ENCODE measurements at places on chromosomes 4 and X.
A peak's percentile ranks its signal among the peaks of the same experiment; 100 is the strongest.

DNA sequence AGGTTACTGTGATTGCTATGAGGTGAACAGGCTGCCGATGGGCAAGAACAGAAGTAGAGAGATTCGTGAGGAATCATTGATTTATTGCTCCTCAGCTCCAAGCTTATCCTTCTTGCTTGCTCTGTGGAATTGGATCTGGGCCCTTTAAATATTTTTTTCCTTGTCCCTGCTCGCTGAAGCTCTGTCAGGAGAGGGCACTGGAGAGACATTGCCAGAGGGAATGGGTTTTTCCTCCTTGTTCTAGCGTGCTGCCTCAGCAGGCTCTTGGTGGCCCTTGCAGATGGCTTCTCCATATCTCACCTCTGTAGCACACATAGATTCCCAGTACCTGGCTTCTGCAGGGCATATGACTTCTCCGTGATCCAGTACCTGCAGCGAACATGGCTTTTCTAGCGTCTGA, 67.4 kb downstream of the CNGA2 start:
- DNase-seq = peak; percentile 18

- DNase-seq = no peak
Observed at GRCh38 chr4:6194458-6195195, 5.7 kb downstream of the JAKMIP1 start.

GRCh38 chrX:56233682-56234081, 1.5 kb downstream of the KLF8 start:
- DNase-seq = no peak

- DNase-seq = peak; percentile 6
Observed at GRCh38 chrX:95764972-95765451, 919.6 kb upstream of the DIAPH2 start.

- peak; percentile 63 for DNase-seq
Observed at GRCh38 chr4:5399790-5400421, 308.5 kb downstream of the EVC2 start.

DNA sequence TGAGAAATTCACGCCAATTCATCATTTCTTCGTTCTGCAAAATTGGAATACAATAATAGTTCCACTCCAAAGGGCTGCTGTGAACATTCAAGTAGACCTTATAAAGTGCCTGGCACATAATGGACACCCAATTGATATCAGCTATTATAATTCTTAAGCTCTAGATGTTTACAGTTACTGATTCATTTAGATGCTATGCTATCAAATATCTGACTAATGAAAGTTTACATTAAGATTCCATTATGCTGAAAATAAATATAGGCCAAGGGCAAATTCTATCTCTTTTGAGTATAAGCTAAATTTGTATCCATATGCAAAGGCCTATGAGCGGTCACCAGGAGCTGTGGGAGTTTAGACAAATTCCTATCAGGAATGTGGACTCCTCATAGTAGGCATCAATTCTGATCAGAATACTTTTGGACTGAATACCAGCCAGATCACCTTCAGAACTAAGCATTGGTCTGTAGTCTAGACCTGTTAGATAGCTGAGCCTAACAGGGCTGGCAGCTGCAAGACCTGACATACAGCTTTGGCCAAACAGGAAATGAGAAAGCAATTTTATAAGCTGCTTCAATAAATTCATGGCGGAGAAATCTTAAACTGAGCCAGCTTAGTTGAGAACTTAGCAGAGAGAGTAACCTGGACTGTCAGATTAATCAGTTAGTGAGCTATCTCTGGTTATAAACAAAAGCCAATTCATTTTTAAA, 384.3 kb upstream of the ACTRT1 start:
- no peak for DNase-seq

DNA sequence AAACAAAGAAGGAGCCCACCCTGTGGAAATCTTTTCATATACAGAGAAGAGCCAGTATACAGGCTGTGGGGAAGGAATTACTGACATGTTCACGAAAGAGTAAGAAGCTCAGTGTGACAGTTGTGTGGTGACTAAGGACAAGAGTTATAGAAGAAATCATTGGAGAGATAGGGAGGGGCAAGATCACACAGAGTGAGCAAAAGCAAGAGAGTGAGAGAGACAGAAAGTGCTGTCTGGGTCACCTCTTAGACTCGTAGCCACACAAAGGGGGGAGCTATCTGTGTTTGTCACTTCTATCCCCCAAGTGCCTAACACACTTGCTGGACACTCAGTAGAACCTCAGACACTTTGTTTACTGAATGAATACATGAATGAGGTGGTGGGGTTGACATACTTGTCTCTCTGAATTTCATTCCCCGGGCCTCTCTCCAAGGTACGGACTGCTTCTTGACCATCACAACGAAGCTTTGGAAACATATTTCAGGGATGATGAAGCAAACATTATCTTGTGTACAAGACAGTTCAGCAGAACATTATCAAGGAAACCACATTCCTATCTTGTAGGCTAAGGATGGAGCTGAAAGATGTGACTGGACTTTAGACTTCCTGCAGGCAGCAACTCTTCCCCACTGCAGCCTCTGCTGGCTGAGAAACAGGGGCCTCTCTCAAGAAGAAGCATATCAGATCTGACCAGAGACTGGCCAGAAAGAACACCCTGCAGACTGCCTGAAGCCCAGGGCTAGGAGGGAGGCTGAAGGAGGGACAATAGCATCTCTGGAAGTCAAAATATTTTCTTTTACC, 168.2 kb downstream of the AMELX start:
- DNase-seq = no peak

GRCh38 chrX:26470941-26471340, 255.0 kb downstream of the MAGEB5 start:
- DNase-seq = peak; percentile 39

- DNase-seq = no peak
Observed at GRCh38 chr4:10611673-10612072, 72.9 kb downstream of the CLNK start.

- DNase-seq = no peak
Observed at GRCh38 chr4:143377611-143378099, 41.0 kb downstream of the GAB1 start.

DNA sequence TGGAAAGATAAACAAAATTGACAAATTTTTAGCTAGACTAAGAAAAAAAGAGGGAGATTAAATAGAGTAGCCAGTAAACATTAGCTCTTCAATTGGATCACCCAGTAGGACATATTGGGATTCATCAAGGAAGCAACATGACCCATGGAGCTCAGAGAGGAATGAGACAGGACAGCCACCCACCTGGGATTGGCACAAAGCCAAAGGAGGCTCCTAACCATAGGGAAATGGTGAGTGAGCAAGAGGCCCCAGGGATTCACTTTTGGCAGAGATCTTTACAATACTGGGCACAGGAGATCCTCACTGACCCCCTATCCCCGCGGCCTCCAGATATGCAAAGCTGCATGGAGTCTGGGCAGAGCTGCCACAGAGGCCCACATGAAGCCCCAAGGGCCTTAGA, 34.8 kb upstream of the CXCL6 start:
- DNase-seq = no peak

DNA sequence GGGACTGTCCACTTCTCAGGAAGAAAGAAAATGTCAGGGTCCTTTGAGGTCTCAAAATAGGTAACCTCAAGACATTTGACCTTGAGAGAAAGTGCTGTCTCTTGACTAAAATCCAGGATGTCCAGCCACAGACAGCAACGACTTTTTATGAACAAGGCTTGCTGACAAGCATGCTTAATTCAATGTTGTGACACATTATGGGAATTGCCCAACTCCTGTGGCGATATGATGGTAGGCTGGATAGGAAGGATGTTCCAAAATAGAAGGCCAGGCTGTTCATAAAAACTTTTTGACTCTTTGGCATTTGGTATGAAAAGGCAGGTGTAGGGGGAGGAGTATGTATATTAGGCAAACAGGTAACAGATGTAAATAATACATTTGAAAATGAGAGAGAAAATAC, 50.8 kb upstream of the EDNRA start:
- DNase-seq = no peak

DNA sequence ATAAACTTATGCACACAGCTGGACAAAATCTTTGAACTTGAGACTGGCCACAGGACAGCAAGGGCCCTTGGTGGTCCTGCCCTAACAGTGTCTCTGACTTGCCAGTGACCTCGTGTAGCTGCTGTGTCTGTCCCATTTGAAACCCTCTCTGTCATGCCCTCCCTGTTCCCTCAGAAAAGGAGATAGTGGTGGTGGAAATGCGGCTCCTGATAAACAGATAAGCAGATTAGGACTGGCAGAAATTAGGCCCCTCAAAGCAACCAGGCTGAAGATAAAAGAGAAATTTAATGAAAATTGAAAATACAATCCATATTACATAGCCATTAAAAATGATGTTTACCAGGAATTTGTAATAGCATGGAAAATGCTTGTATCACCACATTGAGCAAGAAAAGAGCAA, 136.6 kb upstream of the ATP6AP2 start:
- DNase-seq = no peak

- DNase-seq = no peak
Observed at GRCh38 chrX:13470685-13470977, 98.8 kb upstream of the EGFL6 start.

GRCh38 chrX:140064993-140065392, 99.7 kb upstream of the CXorf66 start:
- DNase-seq = no peak

DNA sequence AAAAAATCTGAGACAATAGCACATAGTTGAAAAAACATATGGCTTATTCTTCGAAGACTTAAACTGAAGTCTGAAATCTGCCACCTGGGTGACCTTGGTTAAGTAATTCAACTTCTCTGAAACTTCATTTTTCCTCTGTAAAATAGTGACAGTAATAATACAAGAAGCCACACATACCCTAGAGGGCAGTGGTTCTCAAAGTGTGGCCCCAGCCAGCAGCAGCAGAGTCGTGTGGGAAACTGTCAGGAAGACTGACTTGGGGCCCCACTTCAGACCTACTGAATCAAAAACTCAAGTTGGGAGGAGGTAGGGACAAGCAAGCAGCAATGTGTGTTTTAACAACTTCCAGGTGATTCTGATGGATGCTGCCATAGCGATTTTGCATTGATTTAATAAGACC, 249.9 kb downstream of the HNRNPD start:
- no peak for DNase-seq

DNA sequence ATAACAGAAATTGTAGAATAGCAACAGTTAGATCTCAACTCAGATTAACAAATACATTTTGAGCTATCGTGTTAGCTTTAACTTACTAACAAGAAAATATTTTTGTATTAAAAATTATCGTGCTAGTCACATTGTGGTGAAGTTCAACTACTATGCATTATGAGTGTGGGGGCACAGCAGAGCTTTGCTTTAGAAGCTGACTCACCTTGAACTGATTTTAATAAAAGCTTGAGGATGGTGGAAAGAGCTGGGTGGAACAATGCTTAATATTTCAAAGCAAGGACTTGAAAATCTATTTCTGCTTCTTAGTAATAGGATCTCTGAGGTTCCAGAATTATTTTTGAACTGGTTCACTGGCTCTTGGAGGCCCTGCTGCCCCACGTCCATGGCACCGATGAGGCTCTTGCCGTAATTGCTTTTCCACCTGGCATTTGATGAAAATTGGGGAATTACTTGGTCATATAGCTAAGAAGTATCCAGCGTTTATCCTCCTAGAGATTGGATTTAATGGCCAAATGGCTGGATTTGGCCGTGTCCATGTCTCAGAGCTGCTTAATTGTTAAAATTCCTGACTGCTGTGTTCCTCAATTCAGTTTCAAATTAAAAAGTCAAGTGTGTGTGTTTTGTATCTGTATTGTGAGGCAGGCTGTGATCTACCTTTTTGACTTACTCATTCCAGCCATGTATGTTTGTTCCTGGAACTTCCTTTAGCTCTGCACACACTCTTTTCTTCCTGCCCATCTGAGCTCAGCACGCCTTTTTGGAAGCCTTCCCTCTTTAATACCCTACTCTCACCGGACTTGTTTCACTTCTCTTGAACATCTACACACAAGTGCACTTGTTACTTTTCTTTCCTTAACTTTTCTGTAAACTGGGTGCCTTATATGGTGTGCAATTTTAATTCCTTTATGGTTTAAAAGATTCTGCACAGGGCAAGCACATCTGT, 66.6 kb upstream of the LIMCH1 start:
- no peak for DNase-seq

DNA sequence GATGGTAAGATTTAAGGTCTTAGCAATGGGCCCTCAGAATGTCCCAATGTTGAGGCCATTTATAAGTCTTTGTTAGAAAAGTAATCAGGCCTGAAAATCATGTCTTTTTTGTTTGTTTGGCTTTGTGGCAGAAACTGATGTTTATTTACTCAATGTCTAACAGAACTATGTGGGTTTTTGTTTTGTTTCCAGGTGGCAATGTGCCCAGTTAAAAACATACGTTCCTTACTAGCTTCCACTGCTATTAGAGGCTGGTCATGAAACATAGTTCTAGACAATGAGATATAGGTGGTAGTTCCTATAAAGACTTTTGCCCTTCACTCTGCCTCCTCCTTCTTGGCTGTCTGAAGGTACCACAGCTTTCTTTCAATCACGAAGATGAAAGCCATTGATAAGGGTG, 108.8 kb downstream of the C4orf51 start:
- DNase-seq = no peak

DNA sequence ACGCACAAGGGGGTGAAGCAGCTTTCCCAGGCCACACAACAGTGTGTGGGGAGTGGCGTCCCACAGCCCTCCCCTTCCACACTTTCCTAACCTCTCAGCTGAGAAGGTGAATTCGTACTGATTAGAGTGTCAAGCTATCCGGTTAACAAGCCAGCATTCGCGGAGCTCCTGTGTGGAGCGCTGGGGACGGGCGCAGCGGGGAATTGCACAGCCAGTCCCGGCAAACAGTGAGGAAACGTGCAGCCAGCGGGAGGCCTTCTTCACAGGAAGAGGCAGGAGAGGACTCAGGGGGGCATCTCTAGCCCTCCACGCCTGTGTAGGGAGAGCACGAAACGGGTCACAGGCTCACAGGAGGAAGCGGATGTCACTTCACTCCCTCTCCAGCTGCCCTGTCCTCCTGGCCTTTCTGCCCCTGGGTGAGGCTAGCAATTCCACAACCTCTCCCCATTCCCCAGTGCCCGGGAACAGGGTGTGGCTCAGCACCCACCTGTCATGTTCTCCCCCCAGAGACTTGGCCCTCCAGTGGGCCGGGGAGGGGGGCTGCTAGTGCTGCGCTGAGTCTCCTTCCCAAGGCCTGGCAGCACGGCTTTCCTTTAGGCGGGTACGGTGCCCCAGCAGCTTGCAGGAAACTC, 117.3 kb downstream of the CPZ start:
- no peak for DNase-seq

DNA sequence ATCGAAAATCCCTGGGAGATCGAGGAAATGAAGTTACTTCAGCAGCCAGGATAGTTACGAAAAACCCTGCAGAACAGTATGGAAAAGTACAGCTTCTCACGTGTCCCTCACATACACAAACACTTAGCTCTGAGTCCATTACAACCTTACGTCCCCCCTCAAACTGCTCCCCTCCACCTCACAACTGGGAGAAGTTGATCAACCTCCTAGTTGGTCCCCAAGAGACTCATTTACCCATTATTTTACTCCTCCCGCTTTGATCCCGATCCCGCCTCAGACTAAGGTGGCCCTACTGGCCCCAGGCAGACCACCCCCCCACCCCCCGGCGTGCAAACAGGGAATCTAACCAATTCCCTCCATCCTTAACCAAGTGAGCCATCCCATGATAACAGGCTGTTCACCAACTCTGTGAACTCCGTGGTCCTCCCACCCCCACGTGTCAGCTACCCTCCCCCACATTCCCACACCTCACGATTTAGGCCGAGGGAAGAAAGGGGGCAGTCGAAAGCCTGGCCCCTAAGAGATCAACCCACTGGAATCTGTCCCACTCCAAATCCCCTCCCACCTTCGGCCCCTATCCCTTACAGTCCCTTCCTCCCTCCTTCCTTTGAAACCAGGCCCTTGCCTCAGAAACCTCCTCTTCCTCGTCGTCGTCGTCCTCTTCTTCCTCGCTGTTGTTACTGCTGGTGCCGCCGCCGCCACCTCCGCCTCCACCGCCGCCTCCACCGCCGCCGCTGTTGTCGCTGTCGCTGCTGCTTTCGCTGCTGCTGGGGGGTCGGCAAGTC, 755 bp downstream of the ANKRD17 start:
- peak; percentile 44 for DNase-seq

GRCh38 chrX:56503941-56504673, 59.3 kb upstream of the UBQLN2 start:
- DNase-seq = no peak
